ENCODE measurements at places on chromosomes 3 and 15.

DNA sequence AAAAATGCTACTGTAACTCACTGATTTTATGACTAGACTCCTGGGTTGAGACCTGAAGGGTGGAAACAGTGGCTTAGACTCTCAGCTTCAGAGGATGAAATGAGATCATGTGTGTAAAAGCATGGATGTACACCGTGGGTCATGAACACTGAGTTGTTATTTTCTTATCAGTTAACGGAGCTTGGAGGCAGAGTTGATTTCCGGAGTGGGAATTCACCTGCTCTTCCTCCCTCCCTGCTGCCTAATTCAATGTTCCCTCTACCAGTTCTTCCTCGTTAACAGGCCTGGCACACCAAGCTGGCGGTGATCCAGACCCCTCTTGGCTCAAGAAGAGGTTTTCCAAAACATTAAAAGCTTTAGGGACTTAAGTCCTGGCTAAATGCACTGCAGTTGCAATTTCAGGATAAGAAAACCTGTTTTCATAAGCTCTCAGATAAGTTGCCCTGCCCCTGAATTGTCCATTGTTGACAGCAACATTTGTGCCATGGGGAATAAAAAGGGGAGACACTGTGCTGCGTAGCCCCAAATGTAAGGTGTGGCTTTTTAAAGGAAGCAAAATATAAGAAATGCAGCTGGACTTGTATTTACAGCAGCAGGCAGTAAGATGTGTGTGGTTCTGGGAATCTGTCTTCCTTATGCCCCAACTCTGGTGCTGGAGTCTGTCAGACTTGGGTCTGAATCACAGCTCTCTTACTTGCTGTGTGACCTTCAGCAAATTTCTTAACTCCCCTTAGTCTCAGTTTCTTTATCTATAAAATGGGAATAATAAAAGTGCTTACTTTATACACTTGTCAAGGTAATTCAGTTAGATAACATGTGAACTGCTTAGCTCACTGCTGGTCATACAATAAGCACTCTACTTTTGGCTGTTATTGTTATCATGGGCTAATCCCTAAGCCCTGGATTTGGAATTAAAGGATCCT, 9.9 kb downstream of the PDIA5 start:
- DNase-seq = no peak

DNA sequence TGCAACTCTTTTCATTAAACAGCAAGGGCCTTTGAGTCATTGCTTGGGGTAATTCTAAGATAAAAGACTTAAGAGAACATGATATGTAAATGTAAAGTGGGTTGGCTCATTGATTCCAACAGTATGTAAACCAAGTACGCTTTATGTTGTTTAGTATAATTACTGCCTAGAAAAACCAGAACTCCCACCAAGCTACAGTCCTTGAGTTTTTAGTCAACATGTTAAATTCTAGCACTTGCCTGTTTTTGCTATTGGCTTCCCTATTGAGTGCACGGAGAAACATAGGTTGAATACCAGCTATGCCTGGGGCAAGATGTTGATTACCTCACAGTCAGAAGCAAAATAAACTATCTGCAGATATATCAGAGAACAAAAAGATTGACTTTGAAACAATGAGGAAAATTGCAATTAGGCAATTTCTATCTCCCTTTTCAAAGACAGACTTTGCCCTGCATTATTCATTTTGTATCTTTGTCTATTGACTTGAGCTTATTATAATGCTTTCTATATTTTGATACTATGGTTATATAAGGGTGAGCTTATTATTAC, 179.3 kb downstream of the ZPLD1 start:
- no peak for DNase-seq

- no peak for DNase-seq
Observed at GRCh38 chr15:51855612-51856011, 26.2 kb downstream of the TMOD3 start.

GRCh38 chr15:60093273-60094067, 89.4 kb downstream of the FOXB1 start:
- no peak for DNase-seq

- DNase-seq = no peak
Observed at GRCh38 chr15:31774045-31774444, 256.3 kb upstream of the CHRNA7 start.

GRCh38 chr3:168249550-168250414, 154.1 kb upstream of the GOLIM4 start:
- DNase-seq = peak; percentile 21

DNA sequence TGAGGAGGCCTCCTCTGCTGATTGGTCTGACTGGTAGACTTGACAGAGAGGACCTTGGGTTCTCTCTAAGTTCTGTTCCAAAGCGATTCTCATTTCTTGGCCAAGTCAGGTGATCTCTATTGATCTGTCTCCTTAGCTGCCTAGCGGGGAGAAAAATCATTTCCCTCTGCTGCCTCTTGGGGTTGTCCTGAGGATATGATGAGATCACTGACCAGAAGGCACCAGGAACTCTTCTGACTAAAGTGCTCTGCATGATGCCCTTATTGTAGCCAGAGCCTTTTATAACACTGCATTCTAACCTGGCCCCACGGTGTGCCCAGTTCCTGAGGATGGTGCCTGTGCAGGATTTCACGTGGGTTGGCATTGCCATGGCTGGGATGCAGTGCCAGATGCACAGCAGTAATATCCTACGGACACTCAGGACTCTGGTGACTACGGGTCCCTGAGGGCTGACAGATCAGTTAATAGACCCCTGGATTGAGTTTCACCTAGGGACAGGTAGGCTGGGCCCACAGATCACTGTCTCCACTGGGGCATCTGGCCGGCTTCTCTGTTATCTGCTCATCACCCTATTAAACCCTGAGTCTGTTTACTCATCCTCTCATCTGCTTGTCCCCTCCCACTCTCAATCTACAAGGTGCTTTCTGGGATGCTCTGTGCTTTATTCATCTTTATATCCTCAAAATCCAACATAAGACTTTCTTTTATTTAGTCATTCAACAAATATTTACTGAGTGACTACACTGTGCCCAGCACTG, 3.9 kb upstream of the HEG1 start:
- DNase-seq = no peak

GRCh38 chr3:118472586-118472985, 562.1 kb downstream of the IGSF11 start:
- DNase-seq = no peak

All from activated CD4-positive, alpha-beta T cell treated with anti-CD3 and anti-CD28 coated beads, Interleukin-2, Interleukin-4, amounts not matched to agents 100 ng/mL and 50 ng/mL, durations not matched to agents 16 hours and 8 hours (primary cell).